Activated T-helper 1 cell treated with anti-CD3 and anti-CD28 coated beads, Interleukin-12 subunit alpha, Interleukin-12 subunit beta, Interleukin-2, Interleukin-4 antibody, amounts not matched to agents 30 ng/mL and 10 ng/mL and 1 ng/mL, durations not matched to agents 14 hours and 24 hours and 36 hours (primary cell): ENCODE measurements at places on chromosomes 12 and 14. TPM values are rescaled to one million over a fixed set of nuclear protein-coding genes. Genes with fewer than 3 reads are reported as not detected.

GRCh38 chr12:34205401-34205800 lies 183.1 kb downstream of the ALG10 start:
- no peak for DNase-seq

Gene APPL2
- total RNA-seq, result 22.9 and 27.8 TPM in 2 replicates

Gene HOXC6
- total RNA-seq, result not detected in 2 replicates

DNA sequence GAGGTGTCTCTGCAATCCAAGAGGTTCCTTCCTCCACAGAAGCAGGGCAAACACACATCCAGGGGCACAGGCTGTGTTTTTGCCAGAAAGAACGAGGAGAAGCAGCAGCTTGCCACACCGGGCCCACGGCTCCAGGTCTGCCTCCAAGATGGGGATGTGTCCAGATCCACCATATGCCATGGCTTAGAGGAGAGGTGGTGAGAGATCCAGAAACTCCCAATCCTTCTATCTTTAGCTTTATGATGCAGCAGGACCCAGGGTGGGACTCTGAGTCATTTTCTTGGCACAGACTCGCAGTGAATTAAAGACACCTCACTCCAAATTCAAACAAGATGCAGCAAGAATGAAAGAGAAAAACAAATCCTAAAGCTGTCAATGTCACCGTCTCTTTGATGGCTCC lies 481.4 kb upstream of the TMEM132C start:
- DNase-seq, result no peak

Gene RARG
- total RNA-seq, result 58.6 and 61.6 TPM in 2 replicates

Gene DPPA3
- not detected in 2 replicates for total RNA-seq

DNA sequence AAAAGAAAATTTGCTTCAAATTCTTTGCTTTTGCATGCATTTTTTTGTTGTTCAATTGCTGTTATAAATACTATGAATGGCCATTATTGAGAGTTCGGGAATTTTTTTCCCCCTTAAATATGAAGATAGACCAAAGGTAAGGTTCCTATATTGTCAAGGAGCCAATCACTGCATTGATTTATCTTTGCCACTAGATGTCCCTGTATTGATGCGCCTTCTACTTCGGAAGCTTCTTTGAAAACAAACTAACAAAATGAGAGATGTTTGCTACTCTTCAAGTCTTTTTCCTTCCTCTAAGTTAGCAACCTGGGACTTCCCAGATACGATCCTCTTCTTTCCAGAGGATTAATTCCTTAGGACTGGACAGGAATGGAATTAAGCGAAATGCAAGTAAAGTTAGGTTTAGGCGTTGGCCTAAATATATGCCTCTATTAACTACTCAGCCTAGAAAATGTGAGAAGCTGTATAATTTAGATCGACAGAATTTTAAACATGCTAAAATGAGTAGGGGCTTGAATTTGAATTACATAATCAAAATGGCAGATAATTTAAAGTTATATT lies 318.1 kb downstream of the AEBP2 start:
- no peak for DNase-seq

DNA sequence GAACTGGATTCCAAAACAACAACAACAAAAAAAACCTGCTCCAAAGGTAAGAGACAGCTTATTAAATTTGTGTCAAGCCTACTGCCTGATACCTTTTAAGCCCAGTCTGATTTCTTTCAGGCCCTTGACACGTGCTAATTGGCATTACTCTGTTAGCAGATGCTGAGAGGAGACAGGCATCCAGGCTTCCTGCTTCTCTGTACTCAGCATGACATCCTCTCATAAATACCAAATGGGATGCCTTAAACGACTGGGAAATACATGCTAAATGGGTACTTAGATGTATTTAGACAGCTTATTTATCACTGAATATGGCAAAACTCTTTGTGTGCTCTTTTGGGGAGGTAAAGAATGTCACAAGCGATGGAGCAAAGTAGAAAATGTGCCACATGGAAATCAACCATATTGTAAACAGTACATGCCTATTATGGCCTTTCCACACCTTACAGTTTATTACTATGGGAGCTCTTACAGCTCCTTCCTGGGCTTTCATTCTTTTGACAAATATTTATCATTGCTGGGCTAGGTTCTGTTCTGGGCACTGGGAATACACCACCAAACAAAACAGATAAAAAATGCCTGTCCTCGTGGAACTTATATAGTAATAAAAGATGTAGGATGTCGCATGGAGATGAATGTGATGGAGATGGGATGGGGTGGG lies 11.5 kb upstream of the PCED1B start:
- DNase-seq, result no peak

- DNase-seq, result no peak
Observed at GRCh38 chr12:67067453-67068203, 201.5 kb upstream of the CAND1 start.

Gene NRXN3
- not detected in 2 replicates for total RNA-seq

Gene CEP290
- 15.5 and 17.0 TPM in 2 replicates for total RNA-seq

DNA sequence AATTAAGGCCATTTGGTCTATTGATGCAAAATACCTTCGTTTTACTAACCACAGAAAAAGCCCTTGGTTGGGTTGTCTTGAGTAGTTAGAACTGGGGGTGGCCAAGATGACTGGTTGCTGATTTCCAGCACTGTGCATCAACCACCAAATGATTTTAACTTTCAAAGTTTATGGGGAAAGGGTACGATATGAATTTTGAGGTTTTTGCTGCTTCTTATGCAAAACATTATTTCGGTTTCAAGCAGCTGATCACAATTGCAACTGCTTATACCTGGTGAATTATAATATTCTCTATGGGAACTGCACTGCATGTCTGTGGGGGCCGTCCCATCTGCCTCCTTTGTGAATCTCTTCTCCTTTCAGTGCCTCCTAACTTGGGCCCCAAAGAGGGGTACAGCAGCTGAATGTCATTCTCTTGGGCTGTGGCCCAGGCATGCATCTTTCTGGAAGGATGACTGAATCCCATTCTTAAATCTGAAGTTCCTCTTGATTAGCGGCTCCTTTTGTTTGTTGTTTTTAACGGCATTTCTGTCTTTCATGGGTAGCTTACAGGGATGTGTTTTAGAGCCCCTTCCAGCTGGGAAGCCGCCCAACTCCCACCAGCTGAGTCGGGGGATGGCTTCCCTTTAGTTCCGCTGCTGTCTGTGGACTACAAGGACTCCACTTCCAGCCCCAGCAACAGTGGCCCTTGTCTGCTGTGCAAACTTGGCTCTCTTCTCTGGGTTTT lies 479.8 kb downstream of the ZFP36L1 start:
- DNase-seq, result no peak
